ENCODE measurements at places on chromosomes 11 and 22.

- DNase-seq: no peak
These were observed 311.4 kb downstream of the NELL1 start for GRCh38 chr11:20980736-20981135.

DNA sequence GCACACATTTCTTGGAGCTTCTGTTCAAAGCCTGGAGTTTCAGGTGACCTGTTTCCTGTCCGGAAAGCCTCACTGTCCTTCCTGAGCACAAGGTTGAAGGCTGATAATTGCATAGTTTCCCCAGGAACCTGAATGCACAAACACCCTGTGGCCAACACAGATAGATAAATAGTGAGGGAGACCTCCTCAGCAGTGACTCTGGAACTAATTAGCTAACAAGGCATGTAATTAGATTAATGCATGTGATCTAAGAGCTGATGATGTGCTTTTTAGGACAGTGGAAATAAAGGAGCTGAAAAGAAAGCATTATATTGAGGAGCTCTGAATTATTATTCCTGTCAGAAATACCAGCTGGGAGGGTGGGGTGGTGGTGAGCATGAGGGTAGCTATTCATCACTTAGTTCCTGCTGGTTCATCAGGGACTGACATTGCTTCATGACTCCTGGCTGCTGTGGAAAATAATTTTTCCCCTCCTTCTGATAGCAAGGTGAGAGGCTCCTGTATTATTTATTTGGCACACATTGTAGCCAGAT, 101.1 kb downstream of the NELL1 start:
- no peak for DNase-seq

DNA sequence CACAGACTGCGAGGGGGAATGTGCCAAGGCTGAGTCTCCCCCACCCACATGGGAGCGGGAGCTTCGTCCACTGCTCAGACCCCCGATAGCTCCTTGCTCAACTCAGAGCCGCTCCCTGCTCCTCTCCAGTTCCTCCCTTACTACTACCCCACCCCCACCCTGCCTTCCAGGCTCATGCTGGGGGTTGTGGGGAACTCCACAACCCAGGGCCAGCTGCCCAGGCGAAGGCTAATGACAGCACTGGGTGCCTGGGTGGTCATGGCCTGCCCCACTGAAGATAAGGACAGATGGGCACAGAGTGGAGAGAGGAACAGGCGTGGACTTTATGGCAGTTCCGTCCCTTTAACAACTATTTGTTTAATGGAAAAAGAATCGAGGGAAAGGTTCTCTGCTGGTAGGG, 73.7 kb downstream of the PDE2A start:
- no peak for DNase-seq

DNA sequence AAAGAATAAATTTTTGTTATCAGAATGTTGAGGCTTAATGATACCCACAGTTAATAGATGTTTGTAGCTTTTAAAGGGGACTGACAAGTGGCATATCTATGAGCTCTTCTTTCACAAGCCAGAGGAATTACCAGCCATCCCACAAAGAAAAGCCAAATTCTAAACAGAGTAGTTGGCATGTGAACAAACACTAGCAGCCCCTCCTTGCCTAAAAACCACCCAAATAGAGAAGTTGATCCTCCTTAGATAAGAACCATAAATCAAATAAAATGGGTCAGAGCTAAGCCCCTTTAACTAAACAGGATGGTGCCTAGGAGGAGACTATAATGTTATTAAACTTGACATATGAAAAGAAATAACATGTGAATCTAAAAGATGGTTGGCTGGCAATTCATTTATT, 11.4 kb downstream of the LPXN start:
- DNase-seq: no peak

- no peak for DNase-seq
These were observed 104.8 kb upstream of the NAV2 start for GRCh38 chr11:19607656-19608360.

DNA sequence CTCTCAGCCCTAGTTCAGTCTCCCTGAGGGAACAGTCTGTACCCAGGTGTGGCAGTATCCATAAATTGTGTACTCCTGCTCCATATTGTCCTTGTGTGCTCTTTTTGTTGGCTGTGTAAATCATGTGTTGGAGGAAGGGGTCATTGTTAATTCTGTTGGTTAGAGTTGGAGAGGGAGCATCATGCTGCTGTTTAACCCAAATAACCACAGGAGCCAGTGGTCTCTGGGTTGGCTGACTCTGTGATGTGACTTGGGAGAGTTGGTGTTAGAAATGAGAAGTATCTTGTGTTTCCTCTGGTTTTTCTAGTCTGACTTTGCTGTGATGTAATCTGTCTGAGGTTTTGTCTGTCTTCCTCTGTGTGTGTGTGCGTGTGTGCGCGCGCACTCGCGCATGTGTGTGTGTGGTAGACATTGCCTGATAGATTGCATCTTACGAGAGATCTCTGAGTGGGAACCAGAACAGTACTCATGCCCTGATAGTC, 30.5 kb downstream of the CTNND1 start:
- DNase-seq: peak; percentile 67

DNA sequence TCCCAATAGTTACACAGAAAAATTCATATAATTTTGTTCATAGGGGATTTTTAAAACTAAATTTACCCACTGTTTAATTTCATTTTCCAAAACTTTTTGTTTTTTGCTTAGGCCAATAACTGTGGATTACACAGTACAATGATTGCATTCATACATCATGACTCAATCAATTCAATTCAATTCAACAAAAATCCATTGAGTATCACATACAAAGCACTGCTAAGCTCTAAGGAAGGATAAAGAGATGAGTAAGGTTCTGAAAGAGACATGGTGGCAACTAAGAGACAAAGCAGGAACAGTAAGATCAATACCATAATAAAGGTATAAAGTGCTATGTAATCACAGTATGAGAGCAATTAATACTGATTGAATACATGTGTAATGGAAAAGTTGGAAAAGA, 9.4 kb upstream of the LAYN start:
- no peak for DNase-seq

- DNase-seq: peak; percentile 61
These were observed 25.5 kb upstream of the GRK2 start for GRCh38 chr11:67240576-67241389.

- DNase-seq: no peak
These were observed 15.3 kb upstream of the OR10V1 start for GRCh38 chr11:59728913-59729312.

DNA sequence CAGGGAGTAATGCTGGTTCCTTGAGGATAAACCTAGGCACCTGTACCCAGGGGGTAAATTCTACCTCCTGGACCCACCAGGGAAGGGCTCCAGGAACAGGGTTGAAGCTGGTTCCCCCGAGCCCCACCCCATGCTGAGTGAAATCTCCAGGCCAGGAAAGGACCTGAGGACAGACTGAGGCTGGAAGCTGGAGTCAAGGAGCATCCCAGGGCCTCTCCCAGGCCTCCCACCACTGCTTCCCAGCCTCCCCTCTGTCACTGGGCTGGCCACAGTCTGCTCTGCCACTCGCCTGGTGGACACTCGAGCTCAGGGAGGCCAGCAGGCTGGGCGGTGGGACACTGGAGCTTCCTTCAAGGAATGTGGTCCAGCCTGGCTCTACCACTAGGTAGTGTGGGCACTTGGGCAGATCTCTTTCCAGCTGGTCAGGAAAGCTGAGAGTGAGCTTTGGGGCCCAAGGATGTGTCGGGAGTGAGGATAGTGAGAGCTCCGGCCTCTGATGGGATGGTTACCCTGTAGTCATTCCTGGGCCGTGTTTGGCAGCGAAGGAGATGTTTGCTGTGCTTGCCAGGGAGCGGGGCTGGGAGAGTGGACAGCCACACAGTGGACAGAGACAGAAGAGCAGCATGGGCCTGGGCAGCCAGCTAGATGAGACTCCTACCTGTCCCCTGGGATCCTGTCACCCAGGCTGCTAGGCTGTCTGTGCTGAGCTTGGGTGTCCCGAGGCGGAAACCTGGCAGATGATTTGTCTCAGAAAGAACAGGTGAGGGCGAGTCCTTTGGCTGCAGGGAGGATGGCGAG, 3.4 kb downstream of the OVOL1 start:
- DNase-seq: no peak

GRCh38 chr22:38788021-38788816, 5.7 kb downstream of the DNAL4 start:
- DNase-seq: no peak

- DNase-seq: no peak
These were observed 19.2 kb upstream of the MUC5B start for GRCh38 chr11:1203505-1204271.

DNA sequence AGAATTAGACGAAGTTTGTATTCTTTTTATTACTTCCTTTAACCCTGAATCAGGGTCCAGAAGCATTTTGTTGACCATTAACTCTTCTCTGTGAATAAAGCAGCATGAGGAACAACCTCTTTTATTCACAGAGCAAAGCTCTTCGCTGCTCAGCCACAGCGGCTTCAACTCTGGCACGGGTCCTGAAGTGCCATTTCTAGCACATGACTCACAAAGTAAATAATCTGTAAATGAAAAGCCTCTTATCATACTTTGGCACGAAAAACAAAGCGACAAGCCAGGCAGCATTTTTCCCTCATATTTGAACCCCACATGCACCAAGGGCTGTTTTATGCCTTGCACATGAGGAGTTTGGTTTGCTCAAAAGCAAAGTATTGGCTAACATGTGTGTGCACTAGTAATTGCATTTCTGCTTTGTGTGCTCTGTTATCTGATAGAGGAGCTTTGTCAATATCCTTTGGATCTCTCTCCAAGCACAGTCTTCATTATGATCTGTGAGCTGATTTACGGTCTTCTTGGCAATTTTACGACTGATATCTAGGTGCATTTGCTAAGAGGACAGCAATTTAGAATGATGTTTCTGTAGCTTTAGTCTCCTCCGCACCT, 33.0 kb upstream of the APOBEC3A start:
- no peak for DNase-seq

DNA sequence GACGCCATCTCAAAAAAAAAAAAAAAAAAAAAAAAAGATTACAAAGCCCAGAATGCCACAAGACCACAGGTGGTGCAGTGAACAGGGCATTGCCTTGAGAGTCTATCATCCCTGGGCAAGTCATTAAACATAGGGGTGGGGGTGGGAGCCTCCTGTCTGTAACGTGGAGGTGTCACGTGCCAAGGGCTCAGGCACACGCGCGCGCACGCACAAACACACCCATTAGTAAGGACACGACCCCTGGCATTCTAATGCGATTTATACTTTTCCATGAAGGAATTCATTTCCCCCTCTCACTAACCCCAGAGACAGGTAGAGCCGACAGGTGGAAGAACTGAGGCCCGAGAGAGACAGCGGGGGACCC, 5.8 kb upstream of the GCAT start:
- DNase-seq: no peak

- no peak for DNase-seq
These were observed 162.8 kb downstream of the RAB38 start for GRCh38 chr11:88012456-88012855.

DNA sequence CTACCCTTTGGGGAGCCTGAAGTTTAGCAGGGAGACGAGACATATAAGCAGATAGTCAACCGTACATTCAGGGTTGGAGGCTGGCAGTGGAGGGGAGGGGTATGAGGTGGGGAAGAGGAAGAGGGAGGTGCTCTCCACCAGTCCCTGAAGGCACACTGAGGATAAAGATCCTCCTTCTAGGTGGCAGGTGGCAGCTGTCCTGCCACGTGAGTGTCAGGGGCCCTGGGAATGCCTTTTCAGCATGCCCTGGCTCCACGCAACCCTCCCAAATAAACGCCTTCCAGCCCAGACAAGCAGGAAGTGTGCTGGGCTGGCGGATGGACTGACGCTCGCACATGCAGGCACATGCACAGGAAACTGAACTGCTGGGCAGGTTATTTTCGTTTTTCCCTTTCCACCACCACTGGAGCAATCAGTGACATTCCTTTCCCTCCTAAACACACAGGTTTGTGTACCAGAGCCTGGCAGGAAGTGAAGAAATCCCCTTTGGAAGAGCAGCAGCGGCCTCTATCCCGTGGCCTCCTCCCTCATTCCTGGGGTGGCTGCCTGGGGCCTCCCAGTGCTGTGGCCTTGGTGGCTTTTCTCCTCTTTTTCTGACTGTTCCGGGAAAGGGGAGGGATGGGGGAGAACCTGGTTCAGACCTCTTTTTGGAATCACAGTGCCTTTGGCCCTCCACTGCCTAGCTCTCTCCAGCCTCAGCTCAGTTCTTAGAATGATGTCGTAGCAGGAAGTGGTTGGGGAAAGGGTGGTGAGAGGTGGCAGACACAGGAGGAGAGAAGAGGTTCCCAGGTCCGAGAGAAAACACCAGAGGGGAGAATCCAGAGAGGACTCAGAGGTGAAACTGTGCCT, 157.0 kb upstream of the TIMP3 start:
- no peak for DNase-seq

GRCh38 chr22:22342697-22343580, 98.4 kb downstream of the VPREB1 start:
- peak; percentile 15 for DNase-seq

DNA sequence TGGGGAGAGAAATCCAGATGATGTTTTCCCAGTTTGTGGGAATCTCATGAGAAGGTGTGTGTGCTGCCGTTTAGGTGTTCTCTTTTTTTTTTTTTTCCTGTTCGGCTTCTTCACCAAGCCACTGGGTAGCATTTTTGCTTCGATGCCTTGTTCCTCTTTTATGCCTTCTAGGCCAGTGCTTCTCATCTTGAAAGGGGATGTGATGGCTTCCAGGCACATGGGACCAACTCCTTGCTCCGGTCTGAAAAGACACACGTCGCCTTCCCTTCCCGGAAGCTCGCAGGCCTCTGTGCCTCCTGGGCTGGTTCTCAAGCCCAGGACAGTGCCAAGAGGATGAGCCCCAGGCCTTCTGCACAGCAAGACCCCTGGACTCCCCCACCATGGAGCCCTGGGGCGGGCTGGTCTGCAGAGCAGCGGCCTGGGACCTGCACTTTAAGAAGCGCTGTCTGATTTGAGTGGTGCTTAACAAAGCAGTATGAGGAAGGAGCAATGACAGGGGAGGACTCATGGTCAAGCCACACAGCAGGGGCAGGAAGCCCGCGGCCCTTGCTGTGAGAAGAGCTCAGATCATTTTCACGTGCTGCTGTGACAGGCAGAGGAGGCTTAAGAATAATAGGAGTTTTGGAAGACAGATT, 158.8 kb downstream of the MPPED1 start:
- DNase-seq: no peak

GRCh38 chr11:70727899-70728620, 329.7 kb downstream of the CTTN start:
- DNase-seq: no peak

DNA sequence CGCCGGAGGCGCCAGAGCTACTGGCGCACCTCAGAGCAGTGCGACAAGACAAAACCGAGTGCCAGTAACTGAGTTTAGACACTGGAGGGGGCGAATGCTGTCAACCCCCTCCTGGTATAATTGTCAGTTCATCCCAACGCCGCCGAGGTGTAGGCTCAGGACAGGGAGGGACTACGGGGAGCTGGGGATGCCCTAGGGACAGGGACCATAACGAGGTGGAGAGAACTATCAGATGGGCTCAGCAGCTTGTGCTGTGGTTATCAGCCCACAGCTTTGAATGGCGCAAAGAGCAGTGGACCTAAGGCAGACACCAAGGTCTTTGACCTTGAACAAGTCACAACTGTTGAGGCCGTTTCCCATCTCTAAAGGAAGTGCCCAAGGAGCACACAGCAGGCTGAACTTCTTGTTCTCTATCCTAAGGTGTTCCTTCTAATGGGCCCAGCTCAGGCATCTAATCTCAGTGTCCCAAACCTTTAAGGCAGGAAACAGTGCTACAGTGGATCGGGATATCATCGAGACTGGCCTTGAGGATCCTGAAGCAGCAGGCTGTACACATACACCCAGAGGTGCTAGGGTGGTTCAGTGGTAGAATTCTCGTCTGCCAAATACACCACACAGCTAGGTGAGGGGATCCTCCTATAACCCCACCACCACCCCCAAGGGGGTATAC, 958 bp upstream of the TUT1 start:
- DNase-seq: no peak

GRCh38 chr11:17767914-17768313, 33.3 kb downstream of the KCNC1 start:
- DNase-seq: no peak
